T-helper 2 cell (primary cell): ENCODE measurements at places on chromosomes 11 and 22.
A peak's percentile ranks its signal among the peaks of the same experiment; 100 is the strongest.

DNA sequence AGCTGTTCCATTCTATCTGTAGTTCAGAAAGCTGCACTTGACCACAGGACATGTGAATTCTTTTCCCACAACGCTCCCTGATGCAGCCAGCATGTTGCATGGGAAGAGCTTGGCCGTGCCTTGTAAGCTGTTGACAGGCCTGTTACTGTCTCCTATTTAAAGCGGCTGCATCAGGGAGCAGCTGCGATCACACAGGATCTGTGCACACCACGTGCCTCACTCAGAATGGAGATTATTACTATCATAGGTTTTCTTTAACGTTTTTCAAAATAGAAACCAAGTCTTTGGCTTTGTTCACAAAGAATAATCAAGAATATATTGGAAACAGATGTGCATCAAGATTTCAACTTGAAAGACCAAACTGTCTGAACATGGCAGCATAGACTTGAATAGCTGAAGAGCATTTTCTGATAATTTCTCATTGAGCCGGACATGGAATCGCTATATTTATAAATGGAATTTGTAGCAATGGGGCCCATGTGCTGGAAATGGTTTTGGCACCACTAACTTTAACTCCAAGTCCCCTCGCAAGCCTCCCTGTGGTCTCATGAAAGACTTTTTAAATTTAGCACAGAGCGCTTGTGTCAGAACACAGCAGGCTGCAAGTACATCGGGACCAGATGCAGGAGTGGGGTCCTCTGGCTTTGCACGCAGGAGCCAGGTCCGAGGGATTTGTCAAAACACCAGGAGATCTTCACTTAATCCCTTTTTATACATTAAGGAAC, 40.8 kb upstream of the MYO18B start:
- DNase-seq, result no peak

- DNase-seq, result no peak
Observed at GRCh38 chr22:50222508-50222907, 21.7 kb downstream of the SELENOO start.

GRCh38 chr11:128548649-128549255, 38.6 kb downstream of the ETS1 start:
- peak; percentile 4 for DNase-seq

DNA sequence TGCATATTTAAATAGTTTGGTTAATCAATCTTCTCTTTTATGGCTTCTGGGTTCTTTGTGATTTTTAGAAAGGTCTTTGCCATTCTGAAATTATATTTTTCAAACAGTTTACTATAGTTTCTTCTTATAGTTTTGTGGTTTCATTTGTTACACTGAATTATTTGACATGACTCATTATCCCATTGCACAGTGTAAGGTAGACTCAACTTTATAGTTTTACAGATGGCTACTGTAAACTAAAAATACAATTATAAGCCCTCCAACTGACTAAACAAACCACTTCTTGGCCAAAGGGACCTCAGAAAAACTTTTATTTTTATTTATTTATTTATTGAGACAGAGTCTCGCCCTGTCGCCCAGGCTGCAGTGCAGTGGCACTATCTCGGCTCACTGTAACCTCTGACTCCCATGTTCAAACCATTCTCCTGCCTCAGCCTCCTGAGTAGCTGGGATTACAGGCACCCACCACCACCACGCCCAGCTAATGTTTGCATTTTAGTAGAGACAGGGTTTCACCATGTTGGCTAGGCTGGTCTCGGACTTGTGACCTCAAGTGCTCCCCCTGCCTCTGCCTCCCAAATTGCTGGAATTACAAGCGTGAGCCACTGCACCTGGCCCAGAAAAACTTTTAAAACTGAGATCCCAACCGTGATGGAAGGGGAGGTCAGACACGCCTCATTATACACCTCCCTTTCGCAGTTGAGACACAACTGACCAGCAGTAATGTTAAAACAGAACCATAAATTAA, 14.1 kb upstream of the RAC2 start:
- DNase-seq, result no peak

DNA sequence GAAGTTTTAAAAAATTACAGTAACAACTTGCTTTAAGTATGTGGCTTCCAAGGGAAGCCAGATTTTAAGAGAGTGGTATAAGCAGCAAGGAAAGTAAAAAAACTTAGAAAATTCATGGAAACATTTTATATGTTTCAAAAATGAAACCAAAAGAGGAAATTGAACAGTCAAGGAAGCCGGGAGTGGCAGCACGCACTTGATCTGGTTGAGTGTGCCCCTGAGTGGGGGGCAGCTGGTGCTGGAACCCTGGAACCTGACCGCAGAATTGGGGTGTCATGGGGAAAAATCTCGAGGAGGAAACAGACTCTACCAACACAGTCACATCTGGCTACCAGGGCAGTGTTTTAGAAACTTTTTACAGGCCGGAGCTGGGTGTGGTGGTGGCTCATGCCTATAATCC, 14.0 kb downstream of the MICALL1 start:
- DNase-seq, result no peak

DNA sequence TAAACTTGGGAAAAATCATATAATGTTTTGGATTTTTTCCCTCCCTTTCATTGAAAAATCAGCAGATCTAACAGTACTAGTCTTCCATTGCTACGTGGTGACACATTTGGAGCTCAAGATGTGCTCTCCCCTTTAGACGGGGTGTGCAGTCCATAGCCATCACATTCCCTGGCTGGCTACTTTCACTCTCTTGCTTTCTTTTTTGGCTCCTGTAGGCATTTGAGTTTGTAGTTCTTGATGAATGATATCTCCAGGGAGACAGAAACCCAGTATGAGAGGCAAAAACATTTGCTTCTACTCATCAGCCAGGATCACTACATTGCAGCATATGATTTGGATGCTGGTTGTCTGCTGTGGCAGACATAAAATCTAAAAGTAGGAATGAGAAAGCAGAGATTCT, 12.1 kb downstream of the CCDC81 start:
- no peak for DNase-seq

- no peak for DNase-seq
Observed at GRCh38 chr11:130400781-130401483, 27.5 kb downstream of the ADAMTS8 start.

DNA sequence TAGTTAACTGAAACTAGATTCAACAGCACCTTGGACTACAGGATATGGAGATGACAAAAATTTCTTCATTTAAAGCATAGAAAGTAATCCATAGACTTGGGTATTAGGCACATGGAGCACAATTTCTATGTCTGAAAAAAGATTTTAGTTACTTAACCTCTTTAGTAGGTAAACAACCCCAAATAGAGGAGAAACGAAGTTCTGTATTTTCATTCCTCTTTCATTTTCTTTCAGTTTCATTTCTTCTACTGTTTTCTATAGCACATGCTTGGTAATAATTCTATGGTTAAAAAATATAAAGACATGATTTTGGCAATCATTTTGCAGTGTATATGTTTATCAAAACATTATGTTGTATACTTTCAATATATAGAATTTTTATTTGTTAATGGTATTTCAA, 99.5 kb downstream of the CASP12 start:
- DNase-seq, result no peak

- DNase-seq, result no peak
Observed at GRCh38 chr22:50007057-50007511, 5.5 kb downstream of the IL17REL start.

- DNase-seq, result no peak
Observed at GRCh38 chr11:122042981-122043380, 73.0 kb downstream of the BLID start.

DNA sequence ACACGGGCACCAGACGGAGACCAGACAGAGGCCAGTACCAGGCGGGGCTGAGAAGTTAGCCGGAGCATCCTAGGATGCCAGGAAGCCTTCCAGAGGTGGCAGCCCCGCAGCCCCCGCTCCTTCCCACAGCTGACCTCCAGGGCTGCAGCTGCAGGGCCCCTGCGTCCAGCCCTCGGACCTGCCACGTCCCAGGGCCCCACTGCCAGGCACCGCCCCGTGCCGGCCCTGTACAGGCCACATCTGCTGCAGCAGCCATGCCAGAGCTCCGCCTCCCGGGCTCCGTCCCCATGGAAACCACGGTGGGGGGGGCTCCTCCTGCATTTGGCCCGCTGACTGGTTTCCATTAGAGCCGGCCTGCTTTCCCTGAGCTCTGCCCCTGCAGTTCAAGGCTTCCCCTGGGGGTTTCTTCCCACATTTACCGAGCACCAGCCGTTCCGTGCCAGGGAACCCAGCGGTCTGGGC, 62.5 kb upstream of the PPARA start:
- no peak for DNase-seq

DNA sequence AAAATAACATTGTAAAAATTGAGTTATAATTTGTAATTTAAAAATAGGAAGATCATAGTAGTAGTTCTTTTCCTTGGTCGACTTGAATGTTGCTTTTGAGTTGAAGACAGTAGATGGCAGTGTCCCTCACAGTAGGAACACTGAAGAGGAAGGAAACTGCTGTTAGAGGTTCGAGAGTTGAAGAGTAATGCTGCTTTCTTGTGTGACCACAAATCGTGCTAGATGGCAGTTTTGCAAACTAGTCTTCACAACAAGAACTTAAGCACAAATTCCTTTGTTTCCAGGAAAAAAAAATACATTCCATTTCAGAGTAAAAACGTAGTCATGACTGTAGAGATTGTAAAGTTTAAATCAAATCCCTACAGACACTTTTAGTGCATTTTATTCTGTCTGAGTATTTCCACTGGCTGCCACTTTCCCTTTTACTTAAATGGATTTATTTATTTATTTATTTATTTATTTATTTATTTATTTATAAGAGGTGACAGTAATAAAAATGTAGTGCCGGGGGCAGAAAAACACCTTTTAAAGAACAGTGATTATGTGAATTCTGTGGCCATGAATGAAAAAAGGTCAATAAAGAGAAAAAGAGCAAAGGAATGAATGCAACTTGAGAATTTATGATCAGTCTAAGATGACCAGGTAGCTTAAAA, 54.6 kb downstream of the SPECC1L start:
- DNase-seq, result peak; percentile 89

- no peak for DNase-seq
Observed at GRCh38 chr11:113119074-113119473, 157.9 kb downstream of the NCAM1 start.

- no peak for DNase-seq
Observed at GRCh38 chr11:1202154-1202775, 20.6 kb upstream of the MUC5B start.

- DNase-seq, result no peak
Observed at GRCh38 chr11:96051820-96052219, 127.9 kb upstream of the MTMR2 start.

GRCh38 chr22:23501708-23502107, 78.4 kb downstream of the IGLL1 start:
- DNase-seq, result no peak

GRCh38 chr22:28837640-28838039, 37.3 kb upstream of the XBP1 start:
- no peak for DNase-seq

DNA sequence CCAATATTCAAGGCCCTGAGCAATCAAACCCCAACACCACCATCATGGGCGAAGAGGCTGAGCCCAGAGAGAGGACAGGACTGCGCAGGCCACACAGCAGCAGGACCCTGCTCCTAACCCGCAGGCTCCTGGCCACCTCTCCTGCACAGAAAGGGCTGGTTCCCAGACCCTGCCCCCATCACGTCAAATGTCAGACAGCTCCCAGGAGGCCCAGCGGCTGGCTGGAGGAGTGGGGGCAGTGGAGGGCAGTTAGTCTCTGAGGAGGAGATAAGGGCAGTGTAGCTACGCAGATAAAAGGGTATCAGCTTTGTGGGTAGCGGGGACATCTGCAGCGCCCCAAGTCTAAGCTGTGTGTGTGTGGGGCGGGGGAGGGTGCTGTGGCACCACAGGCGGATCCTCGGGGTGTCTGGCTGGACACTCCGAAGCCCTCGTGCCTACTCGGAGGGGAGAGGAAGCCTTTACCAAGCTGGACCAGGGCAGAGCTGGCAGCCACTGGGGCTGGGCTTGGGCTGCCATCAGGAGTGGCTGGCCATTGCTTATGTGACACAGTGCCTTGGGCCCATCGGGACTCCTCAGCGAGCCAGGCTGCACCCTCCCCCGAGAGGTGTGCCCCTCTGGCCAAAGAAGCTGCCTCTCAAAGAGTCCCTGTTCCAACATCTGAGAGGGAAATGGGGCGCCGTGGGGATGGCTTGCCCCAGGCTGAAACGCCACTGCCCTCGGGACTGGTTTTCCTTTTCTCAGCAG, 21.5 kb downstream of the FADS3 start:
- no peak for DNase-seq

GRCh38 chr22:37334461-37334858, 52.2 kb downstream of the CYTH4 start:
- no peak for DNase-seq

DNA sequence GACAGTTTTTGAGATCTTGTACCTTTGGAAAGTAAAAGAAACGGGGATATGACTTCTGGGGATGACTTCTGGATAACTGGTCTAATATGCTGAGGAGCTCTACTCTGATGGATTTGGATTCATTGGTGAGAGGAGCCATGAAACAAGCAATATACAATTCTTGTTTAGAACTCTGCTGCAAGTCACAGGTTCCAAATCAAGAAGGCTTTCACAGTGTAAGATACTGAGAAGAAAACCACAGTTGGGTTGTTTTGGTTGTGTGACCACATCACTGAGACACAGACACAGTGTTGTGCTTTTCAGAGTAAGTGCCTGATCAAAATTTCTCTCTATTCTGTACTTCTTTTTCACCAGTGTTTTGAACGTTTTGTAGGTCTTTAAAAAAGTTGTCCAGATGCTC, 13.1 kb upstream of the UCP2 start:
- peak; percentile 65 for DNase-seq

DNA sequence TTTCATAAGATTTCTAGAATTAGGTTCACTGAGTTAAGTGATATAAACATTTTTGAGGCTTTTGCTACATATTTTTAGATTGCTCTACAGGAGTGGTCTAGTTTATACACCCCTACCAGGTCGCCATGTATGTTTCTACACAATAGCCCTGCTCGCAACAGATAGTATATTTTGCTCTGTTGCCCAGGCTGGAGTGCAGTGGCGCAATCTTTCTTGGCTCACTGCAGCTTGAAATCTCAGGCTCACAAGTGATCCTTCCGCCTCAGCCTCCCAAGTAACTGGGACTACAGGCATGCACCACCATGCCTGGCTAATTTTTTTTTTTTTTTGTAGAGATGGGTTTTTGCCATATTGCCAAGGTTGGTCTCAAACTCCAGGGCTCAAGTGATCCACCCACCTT, 10.4 kb downstream of the ZNRF3 start:
- no peak for DNase-seq

DNA sequence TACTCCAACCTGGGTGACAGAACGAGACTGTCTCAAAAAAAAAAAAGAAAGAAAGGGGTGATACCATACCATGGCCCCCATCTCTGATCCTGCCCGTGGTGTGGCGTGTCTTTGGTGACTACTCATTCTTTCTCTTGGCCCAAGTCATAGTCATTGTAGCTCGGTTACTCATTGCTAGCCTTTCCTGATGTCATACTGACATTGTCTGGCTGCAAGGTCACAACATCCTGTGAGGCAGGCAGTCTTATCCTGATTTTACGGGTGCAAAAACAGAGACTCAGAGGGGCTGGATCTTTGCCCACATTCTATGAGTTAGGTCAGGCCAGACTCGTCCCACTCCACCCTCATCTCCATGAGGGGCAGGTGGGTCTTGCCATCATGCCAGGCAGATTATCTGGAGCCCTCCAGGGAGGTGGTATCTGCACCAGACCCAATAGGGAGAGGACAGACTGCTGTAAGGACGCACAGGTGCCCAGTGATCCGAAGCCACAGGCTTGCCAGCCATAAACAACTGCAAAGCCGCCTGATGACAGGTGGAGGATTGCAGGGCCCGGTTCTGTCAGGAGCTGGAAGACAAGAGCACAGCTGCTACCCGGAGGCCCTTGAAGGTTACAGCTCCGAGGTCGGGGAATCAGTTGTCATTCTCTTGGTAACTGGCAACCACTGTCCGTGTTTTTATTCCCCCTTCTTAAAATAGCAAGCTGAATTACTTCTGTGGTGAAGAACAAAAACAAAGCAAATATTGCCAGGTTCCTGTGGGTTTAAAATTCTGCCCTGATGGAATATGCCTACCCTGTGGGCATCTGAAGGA, 13.8 kb downstream of the TOM1 start:
- no peak for DNase-seq
